ENCODE measurements at places on chromosomes 13 and 19.

DNA sequence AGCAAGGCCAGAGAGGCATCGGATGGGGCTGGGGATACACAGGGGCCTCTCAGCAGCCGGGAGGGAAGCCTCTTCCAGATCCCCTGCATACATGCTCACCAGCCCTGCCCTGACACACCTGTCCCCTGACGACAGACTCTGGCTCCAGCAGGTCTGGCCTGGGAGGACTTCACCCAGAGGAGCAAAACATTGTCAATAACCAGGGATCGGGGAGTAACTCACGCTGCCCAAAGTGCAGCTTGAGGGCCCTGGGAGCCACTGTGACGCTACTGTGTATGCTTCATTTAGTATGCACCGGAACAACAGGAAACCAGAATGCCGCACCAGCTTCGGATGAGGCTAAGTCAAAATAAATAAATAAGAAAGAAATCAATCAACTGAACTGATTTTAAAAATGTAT lies 12.4 kb upstream of the CD22 start:
- DNase-seq = no peak

GRCh38 chr19:17447704-17448130 lies 751 bp downstream of the TMEM221 start:
- no peak for DNase-seq

- peak; percentile 41 for DNase-seq
Measured at GRCh38 chr19:6459262-6460098, at the start of gene SLC25A23. TSS of gene SLC25A23 (minus strand) at chr19:6459792. CDS start at chr19:6459628, 164 bp downstream.

GRCh38 chr13:70630247-70630646 lies 522.0 kb upstream of the KLHL1 start:
- no peak for DNase-seq

DNA sequence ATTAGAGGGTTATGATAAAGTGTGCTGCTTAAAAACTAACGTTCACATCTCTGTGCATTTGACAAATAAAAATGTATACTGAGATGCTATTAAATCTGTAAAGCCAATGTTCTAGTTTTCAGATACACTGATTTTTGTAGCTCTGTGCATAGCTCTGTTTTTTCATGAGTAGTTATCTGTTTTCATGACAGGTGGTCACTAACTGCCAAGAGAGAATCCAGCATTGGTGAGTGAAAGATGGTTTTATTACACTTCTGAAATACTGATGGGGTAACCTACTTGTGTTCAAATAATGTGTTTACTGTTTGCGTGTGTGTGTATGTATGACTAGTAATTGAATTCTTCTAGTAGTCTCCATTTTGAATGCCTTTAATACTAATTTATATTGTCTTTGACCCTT lies 29.0 kb downstream of the URI1 start:
- no peak for DNase-seq

DNA sequence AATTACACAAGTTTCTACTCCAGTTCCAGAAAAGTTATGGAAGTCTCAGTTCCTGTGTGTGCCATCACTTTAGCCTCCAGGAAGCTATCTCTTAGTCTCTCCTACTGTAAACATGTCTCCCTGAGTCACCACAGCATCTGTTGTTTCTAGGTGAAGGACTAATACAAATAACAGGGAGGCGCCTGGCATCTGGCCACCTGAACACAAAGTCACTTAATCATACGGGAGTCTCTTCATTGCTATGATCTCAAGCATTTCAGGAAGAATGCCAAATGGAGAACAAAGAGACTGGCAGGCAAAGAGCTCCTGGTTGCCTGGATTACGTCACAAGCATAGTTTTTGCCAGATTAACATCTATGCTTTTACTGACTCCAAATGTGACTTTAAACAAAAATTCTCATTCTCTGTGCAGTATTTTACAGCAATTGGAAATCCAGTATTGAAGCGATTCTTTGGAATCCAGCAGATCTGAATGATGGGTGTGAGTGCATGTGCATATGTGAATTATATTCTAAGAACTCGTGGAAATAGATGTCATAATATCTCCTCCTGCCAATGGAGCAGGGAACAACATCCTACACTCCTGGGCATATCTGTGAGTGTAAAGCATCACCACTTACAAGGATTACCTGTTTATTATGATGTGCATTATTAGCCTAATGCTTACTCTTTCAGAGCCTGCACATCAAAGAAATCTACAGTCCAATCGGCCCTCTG lies 572.8 kb downstream of the PCDH9 start:
- no peak for DNase-seq
